HT1080 (cell line): ENCODE measurements at places on chromosomes 5 and 9.

GRCh38 chr9:83469722-83470121 is 68.5 kb downstream of the FRMD3 start:
- DNase-seq = no peak

- DNase-seq = no peak
Observed at GRCh38 chr5:34675857-34676256, 19.7 kb downstream of the RAI14 start.

- DNase-seq = peak; percentile 21
Observed at GRCh38 chr5:158856291-158856690, 243.4 kb downstream of the EBF1 start.

- no peak for DNase-seq
Observed at GRCh38 chr5:109936996-109937395, 247.3 kb downstream of the MAN2A1 start.

- DNase-seq = no peak
Observed at GRCh38 chr9:130498298-130498917, 53.6 kb downstream of the ASS1 start.

DNA sequence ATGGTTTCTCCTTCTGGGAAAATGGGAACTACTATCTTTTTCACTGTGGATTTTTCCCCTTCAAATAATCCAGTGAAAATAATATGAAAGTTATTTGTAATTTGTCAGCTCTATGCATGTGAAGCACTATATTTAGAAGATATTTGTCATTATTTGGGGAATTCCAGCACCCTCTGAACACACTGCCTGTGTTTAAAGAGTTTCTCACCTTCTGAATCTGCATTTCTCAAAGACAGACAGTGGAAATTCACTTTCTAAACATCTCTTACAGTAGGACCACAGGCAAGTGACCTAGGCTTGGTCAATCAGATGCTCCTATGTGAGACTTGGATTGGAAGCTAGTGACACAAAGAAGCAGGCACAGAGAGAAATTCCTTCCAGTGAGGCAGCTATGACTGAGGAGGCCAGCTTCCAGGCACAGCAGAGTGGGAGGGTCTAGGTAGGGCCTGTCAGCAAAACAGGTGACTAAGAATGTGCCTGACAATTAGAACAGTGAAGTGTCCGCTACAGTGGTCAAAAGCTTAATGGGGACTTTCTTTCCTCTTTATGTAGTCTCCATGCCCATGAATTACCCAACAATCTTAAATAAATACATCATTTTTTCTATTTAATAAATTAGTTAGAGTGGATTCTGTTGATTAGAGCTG is 167.2 kb downstream of the HMHB1 start:
- DNase-seq = no peak

GRCh38 chr9:5843794-5844471 is 11.0 kb upstream of the ERMP1 start:
- peak; percentile 38 for DNase-seq

GRCh38 chr5:67173959-67174358 is 22.6 kb downstream of the CD180 start:
- peak; percentile 37 for DNase-seq

DNA sequence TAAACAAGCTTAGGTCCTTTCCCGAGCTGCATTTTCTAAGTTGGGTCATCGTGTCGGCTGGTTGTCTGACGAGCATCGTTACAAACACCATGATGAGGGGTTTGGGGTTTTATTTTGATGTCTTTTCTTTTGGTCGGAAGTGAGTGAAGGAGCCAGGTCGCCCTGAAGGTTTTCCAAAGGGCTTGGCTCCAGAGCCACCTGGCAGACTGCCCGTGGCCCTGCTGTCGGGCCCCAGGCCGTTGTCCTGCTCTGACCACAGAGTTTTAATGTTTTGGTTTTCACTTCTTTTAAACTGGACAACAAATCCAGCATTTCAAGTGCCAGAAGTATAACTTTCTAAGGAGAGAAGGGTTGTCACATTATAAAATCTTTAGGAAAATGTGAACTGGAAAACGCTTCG is 42.3 kb downstream of the TENT4A start:
- DNase-seq = no peak

DNA sequence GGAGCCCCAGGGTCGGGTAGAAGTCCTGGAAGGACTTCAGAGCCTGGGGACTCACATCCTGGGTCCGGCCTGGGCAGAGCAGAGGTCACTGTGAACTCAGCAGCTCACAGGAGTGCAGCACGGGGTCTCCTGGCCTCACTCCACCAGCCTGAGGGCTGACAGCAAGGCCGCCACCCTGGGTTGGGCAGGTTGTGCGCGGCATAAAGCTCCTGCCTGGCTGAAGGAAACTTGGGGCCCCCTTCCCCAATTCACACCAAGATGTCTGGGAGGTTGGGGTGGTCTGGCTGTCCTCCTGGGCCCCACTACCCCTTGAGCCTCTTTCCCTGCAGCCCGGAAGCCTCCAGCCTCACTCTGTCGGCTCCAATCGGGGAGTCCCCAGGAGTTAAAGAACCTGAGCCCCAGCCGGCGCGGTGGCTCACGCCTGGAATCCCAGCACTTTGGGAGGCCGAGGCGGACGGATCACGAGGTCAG is 2.1 kb downstream of the LCN15 start:
- DNase-seq = no peak

DNA sequence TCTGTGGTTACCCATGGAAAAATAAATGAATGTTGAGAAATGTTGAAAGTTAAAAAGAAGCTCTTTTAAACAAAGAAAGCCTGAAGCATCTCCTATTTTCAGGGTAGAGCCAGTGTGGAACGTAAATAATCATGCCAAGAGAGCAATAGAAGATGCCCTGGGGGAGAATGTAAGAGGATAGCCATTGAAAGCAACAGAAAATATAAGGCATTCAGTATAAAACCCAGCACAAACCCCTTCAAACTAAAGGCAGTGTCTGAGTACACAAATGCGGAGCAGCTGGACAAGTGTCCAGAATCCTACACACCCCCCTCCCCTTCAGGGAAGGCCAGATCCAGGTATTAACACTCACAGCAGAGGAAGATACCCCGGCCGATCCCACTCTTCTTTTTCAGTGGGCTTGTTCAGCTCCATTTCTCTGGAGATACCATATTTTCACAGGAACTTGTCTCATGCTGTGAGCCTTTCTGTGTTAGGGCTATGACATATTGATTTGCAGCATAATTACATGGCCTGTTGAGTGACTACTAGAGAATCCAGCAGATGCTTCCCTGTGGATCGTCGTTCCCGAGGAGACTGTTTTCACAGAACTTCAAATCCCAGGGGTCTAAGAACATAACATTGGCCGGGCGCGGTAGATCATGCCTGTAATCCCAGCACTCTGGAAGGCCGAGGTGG is 101.2 kb downstream of the PLK2 start:
- DNase-seq = no peak

- peak; percentile 91 for DNase-seq
Observed at GRCh38 chr5:169717288-169717687, 80.2 kb downstream of the DOCK2 start.

GRCh38 chr5:58752104-58752503 is 169.2 kb downstream of the RAB3C start:
- no peak for DNase-seq

DNA sequence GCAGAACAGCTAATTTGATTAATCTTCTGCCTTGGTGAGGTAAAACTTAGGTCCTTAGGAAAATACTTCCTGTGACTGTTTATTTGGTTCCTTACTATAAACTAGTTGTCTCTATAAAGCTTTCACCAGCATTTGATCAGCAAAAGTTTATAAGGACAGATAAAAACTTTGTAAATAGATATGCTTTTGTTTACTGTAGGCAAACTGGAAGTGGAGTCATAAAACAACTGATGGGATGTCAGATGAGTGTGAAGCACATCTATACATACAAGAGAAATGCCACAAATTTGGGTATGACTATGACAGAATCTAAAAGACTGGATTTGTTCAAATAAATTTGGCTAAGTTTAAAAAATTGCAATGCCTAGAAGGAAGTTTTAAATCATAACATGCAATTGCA is 5.5 kb downstream of the PTGER4 start:
- no peak for DNase-seq

GRCh38 chr5:124136609-124137008 is 609.8 kb downstream of the ZNF608 start:
- no peak for DNase-seq

DNA sequence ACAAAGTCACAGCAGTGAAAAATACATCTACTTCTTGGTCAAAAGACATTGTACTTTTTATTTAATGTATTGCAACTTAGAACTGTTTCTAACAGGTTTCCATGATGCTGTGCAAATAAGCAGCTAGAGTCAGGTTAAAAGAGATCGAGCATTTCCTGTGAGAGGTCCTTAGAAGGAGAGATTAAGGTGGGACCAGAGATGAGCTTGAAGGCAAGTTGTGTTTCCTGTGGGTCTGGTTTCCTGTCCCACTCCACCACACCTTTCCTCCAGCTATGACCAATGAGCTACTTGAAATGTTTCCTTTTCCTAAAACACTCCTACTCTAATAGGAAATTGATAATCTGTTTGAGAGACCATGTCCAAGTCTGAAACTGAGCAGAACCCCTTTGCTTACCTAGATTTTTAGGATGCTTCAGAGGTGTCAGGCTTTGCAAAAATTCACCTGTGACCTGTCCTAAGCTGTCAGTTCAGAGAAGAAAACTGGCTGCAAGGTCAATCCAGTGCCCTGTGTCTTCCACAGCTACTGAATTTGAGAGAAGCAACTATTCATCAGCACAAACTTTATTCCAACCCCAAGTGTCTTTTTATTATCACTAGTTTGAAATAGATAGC is 13.1 kb upstream of the RLN1 start:
- no peak for DNase-seq

DNA sequence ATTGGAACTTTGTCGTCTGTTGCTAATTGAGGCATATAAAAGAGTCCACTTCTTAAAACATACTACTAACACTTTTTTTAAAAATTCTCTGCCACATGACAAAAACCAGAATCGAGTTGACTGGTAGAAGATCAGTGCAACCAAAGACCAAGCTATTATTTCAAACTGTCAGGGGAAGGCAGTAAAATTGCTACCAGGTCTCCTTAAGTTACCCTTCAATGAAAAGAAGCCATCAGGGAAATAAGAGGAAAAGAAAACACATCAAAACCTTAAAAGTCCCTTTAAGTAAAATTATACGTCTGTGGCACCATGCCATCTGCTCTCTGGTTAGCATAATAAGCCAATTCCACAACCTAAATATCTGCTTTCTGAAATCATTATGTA is 9.6 kb downstream of the ZNF608 start:
- DNase-seq = no peak

DNA sequence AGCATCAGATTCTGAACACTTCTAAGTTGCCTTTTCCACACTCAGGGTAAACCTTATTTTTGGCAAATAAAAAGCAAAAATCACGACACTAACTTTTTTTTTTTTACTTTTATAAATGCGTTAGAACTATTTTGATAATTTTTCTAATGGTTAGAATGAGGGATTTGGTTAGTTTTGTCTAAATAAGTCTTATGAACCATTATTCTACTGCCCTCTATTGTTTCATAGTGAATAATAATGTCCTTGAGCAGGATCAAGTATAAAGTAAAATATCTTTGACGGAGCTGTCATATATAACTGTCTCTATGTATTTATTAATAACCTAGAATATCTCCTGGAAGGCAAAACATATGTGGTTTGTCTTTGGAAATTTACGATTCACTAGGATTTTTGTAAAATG is 631.8 kb downstream of the GABRG2 start:
- no peak for DNase-seq

DNA sequence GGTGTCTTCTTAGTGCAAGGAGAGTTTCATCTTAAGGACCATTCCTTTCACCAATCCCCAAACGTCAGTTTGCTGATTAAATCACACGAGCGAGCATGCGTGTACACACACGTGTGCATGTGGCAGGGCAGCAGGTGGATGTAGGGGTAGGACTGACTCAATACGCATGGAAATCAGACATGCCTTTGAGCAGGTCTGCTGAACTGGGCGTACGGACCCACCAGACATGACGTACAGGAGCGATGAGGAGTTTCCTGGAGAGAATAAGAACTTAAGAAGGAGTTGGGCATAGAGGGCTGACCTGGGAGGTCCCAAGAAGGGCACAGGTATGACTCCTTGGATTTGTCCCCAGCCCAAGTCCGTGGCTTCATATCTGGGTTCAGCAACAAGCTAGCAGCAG is 170.0 kb downstream of the FGF18 start:
- no peak for DNase-seq

GRCh38 chr5:122944051-122944450 is 92.5 kb downstream of the PPIC start:
- DNase-seq = no peak

GRCh38 chr5:61450493-61451279 is 118.6 kb downstream of the ZSWIM6 start:
- DNase-seq = peak; percentile 58

- DNase-seq = no peak
Observed at GRCh38 chr5:168972731-168973130, 328.2 kb downstream of the SLIT3 start.

DNA sequence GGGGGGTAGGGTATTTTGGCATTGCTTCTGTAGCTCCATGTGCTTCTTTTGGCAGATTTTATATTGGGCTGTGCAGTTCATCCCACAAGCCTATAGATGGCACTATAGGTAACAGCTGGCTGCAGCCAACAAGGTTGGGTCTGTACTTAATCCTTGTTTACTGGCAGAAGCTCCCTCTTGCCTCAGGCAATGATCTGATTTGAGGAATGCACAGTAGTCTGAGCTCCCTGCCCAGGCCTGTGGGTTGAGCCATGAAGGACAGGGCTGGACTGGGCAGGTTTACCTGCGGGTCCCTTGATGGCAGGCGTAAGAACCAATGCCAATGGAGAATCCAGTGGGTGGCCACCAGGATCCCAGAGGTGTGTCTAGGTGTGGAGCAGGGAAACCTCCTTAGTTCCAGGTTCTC is 11.7 kb upstream of the OR1J2 start:
- DNase-seq = peak; percentile 36

GRCh38 chr5:1801967-1802295 is 724 bp downstream of the NDUFS6 start:
- DNase-seq = peak; percentile 30

DNA sequence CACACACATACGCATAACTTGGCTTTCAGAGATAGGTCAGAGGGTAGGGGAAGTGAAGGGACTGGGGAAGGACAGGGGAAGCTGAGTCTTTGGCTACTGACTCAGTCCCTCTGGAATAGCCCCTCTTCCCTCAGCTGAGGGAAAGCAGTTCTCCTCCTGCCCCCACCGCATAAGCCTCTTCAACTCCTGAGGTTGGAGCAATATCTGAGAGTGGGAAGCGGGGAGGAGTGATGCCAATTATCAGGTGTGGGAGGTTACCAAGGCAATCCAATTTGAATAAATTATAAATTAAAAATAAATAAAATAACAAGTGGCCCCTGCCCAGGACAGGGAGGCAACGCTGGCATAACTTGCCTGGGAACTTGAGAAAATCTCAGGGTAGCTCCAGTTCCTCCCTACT is 1.7 kb upstream of the STOML2 start:
- DNase-seq = no peak
